Ureter (tissue), 1 donor: ENCODE measurements at places on chromosomes 16 and 17. TPM values are rescaled to one million over a fixed set of nuclear protein-coding genes. Genes with fewer than 3 reads are reported as not detected.

DNA sequence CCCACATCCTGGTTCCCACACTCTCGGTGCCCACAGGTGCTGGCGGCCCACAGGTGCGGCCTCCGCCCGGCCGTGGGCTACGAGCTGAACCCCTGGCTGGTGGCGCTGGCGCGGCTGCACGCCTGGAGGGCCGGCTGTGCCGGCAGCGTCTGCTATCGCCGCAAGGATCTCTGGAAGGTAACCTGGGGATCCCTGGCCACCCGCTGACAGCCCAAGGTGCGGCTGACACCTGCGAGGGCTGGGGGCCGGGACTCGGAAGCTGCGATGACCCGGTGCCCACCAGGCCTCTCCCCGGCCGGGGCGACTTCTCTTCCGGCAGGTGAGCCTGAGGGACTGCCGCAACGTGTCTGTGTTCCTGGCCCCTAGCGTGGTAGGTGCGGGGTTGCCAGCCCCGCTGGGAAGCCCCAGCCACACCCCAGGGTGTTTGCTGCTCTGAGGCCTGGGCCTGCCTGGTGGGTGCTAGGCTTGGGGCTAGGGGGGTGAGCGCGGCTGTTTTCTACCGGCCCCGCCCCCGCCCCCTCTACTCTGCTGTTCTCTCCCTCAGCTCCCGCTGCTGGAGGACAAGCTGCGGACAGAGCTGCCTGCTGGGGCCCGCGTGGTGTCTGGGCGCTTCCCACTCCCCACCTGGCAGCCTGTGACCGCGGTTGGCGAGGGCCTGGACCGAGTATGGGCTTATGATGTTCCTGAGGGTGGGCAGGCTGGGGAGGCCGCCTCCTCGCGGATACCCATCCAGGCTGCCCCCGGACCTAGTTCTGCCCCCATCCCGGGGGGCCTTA is 1.0 kb downstream of the ANTKMT start:
- no peak for DNase-seq

GRCh38 chr16:3486506-3487215 is 8.6 kb downstream of the C16orf90 start:
- no peak for DNase-seq

DNA sequence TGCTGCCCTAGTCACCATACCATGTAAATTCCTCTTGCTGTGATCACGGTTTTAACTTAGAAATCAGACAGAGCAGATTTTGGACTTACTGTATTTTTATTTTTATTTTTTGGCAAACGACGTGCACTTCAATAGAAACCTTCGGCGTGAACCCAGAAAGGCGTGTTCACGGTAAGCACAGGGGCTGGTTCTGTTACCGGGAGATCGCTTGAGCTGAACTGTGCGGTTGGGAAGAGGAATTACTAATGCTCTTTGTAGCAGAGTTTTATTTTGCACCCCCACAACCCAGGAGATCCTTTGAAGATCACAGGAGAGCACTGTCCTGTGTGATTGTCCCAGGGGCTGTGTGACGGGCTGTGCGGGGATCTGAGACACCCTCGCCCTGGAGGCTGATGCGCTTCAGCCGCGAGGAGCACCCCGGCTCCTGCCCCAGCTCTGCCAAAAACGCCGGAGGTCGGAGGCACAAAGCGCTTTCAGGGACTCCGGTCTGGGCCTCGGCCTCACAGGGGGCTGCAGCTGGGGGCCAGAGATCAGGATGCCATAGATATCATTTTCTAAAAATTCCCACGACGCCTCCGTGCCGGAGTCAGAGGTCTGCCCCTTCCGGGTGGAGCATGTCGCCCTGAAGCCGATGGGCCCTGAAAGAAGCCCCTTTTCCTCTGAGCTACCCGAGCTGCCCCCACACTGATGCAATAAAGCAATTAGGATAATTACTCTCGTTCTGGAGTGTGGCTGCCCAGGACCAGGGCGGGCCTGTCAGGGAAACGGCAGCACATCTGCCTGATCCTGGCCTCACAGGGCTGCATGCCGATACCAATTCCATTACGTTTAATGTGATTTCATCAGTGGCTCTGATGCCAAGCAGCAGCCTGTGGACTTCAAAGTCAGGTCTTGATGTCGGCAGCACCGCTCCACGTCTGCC is 71.8 kb downstream of the LMF1 start:
- DNase-seq: no peak

- DNase-seq: no peak
Observed at GRCh38 chr16:27771201-27771910, 221.4 kb downstream of the KATNIP start.

DNA sequence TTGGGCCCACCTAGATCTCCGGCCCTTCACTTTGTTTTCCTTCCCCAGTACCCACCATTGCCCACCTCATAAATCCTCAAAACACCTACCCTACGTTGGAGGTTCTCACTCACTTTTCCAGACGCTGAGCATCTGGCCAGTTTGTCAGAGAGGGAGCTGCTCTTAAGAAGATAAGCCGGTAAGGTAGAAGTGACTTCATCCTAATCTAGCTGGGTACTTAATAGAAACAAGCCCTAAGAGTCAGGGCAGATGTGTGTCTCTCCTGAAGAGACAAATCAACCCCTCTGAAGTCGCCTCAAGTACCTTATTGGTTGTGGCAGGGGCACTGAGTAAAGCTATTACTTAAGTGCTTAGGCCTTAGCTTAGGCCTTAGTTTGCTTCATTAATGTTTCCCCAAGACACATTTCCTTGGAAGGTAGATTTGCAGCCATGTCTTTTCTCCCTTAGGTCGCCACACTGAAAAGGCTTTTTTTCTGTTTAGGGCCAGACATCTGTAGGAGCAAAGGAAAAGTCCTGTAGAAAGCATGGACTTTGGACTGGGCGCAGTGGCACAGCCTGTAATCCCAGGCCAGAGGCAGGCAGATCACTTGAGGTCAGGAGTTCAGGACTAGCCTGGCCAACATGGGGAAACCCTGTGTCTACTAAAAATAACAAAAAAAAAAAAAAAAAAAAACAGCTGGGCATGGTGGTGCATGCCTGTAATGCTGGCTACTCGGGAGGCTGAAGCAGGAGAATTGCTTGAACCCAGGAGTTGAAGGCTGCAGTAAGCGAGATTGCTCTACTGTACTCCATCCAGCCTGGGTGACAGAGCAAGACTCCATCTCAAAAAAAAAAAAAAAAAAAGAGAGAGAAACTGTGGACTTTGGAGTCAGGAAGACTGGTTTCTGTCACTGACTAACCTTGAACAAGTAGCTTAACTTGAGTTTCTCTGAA is 1.0 kb downstream of the TACO1 start:
- no peak for DNase-seq

DNA sequence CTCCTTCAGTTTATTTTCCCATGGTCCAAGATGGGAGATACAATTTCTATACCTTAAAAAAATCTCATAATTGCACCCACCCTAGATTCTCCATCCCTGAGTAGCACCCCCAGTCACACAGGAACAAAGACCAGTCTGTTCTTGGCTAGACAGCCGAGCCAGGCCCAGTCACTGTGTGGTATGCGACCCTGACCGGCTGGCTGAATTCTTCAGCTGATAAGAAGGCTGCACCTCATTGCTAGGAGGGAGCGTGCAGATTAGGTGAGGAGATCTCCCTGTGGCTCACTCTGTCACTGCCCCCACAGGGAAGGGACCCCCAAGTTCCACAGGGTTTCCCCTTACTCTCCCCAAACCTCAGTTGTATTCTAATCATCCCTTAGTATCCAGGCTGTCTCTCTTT is 138.7 kb downstream of the SALL1 start:
- no peak for DNase-seq

- no peak for DNase-seq
Observed at GRCh38 chr16:49158029-49158642, 123.5 kb downstream of the CBLN1 start.

DNA sequence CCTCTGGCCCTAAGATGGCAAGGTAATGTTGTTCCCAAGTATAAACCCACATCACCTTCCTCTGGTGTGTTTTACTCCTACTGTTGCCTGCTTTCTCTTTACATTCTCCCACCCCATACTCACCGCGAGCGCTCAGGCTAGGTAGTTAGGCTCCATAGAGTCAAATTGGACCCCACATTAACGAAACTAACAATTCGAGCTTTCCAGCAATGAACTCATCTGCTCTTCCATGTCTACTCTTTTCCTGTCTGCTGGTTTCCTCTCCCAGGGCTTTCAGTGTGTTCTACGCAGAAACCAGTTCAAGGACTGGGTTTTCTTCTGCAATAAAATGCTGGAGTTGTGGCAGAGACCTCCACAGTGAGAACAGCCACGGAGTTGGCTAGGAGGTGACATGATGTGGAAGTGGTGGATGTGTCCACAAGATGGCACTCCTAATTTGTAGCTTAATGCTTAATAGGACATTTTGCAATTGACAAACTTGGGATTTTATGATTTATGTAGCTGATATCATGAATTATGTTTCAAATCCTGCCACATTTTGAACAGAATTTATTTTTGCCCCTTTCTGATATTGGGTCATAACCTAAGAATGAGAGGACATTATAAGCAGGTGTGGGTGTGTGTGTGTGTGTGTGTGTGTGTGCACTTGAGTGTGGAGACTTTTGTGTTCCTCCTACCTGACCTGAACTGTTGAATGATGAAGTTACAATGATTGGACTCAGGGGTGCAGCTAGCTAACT is 2.2 kb upstream of the UQCRC2 start:
- DNase-seq: no peak

- no peak for DNase-seq
Observed at GRCh38 chr16:78435260-78435659, 335.8 kb downstream of the WWOX start.

GRCh38 chr16:81848306-81848853 is 69.3 kb downstream of the PLCG2 start:
- no peak for DNase-seq

GRCh38 chr16:57643910-57644309 is 15.5 kb downstream of the ADGRG1 start:
- no peak for DNase-seq

DNA sequence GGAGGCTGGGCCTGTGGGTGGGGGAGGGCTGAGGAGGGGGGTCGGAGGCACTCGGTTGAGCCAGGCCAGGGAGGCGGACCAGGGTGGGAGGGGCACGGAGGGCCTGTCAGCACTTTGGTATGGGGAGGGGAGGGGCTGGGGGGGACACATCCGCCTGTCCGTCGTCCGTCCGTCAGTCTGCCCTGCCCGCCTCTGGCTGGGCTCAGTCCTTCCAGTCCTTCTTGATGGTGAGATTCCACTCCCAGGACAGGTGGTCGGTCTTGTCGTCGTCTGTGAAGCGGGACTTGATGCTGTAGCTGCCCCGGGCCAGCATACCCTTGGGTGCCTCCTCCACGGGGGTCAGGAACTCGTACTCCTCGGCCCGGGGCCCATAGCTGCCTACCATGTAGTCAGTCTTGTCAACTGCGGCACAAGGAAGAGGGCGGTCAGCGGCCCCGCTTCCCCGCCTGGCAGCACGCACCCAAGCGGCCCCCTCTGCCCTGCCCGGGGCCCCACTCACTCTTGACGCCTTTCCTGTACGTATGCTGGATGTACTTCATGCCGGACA is 2.4 kb downstream of the ARHGDIA start:
- no peak for DNase-seq

DNA sequence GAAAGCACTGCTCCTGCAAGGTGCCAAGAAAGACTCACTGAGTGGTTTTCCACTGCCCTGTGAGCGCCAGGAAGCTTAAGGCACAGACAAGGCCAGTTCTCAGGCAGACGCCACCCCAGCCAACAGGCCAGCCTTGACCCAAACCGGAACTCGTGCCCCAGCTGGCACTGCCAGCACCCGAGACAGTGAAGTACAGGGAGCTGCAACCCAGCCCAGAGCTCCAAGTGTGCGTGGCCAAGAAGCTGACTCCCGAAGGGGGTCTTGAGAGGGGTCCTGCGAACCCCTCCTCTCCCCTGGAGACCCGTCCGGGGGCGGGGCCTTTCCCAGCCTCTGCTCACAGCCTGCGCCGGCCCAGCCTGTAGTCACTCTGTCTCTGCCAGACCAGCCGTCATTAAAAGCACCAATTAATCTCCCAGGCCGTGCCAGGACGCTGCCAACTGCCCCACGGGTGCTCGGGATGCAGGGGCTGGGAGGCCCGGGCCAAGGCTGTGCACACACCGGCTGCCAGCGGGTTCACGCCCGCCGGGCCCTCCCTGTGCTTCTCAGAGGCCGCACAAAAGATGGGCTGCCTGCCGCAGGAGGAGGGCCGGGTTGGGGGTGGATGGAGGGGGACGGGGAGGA is 4.4 kb upstream of the SOX8 start:
- no peak for DNase-seq

GRCh38 chr16:67055712-67056487 is 27.0 kb downstream of the CBFB start:
- DNase-seq: no peak

GRCh38 chr17:9272501-9273200 is 251.3 kb downstream of the NTN1 start:
- DNase-seq: no peak

- DNase-seq: no peak
Observed at GRCh38 chr17:444879-445454, 92.4 kb upstream of the RPH3AL start.

RAB26 gene
- 0.83 TPM for total RNA-seq

MEIOB gene
- total RNA-seq: not detected

RRAD gene
- total RNA-seq: 7.7 TPM

COPZ2 gene
- total RNA-seq: 29.1 TPM

CHP2 gene
- total RNA-seq: 7.9 TPM

CHST5 gene
- total RNA-seq: 0.26 TPM

ANKRD13B gene
- 7.7 TPM for total RNA-seq

HBA2 gene
- 88.0 TPM for total RNA-seq

COG7 gene
- total RNA-seq: 45.6 TPM

ABCA10 gene
- 9.8 TPM for total RNA-seq

CCL16 gene
- 1.6 TPM for total RNA-seq

VAT1L gene
- 0.65 TPM for total RNA-seq

KRTAP9-8 gene
- total RNA-seq: not detected

OSBPL7 gene
- 27.2 TPM for total RNA-seq

SLC5A11 gene
- total RNA-seq: 0.70 TPM

MAF gene
- 26.1 TPM for total RNA-seq

UMOD gene
- total RNA-seq: not detected
